Left lung (tissue), 14 donors: ENCODE measurements at places on chromosomes 1 and 21.

DNA sequence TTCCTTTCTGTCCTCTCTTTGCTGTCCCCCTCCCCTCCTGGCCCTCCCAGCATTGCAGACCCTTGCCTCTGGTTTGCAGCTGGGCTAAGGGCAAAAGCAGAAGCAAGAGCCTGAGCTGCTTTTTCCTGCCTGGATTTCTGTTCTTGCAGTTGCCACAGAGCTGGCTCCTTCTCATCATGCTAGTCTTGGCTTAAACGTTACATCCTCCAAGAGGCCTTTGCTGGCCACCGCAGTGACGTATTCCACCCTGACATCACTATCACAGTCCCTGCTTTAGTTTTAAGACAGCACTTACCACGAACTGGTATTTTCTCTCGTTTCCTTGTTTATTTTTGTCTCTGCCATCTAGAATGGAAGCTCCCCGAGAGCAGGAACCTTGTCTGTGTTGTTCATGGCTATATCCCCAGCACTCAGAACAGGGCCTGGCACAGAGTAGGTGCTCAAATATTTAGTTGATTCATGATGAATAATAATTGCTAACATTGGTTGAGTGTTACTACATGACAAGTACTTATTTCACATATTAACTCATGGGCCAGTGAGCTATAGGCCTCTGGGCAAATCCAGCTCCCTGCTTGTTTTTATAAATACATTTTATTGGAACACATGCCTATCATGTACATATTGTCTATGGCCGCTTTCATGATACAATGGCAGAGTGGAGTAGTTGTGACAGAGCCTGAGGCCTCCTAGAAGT lies 13.2 kb upstream of the CSF1 start:
- no peak for DNase-seq
- H3K36me3 ChIP-seq: no peaks in the 10 kb centered on the region
- no peaks in the 10 kb centered on the region for H3K4me1 ChIP-seq

GRCh38 chr21:39694750-39695149 lies 50.2 kb upstream of the IGSF5 start:
- no peaks in the 10 kb centered on the region for H3K4me1 ChIP-seq
- peaks cover 5% of the 10 kb centered on the region for H3K27me3 ChIP-seq
- no peak overlapping the region for H3K27ac ChIP-seq

GRCh38 chr1:230824919-230825721 lies 43.2 kb downstream of the C1orf198 start:
- H3K36me3 ChIP-seq: no peaks in the 10 kb centered on the region
- no peak overlapping the region for H3K27ac ChIP-seq
- no peaks in the 10 kb centered on the region for H3K27me3 ChIP-seq
- DNase-seq: no peak

- no peak overlapping the region for H3K27ac ChIP-seq
- no peaks in the 10 kb centered on the region for H3K36me3 ChIP-seq
- no peaks in the 10 kb centered on the region for H3K27me3 ChIP-seq
- no peak overlapping the region for H3K4me3 ChIP-seq
These were observed 105.9 kb downstream of the ETS2 start for GRCh38 chr21:38911484-38912101.

GRCh38 chr1:160208557-160209320 lies 3.6 kb downstream of the PEA15 start:
- no peaks in the 10 kb centered on the region for H3K27me3 ChIP-seq
- peaks cover 55% of the 10 kb centered on the region for H3K36me3 ChIP-seq
- peak overlapping the region; percentile 88 for H3K27ac ChIP-seq
- no peak for DNase-seq
- no peak overlapping the region for H3K4me3 ChIP-seq

DNA sequence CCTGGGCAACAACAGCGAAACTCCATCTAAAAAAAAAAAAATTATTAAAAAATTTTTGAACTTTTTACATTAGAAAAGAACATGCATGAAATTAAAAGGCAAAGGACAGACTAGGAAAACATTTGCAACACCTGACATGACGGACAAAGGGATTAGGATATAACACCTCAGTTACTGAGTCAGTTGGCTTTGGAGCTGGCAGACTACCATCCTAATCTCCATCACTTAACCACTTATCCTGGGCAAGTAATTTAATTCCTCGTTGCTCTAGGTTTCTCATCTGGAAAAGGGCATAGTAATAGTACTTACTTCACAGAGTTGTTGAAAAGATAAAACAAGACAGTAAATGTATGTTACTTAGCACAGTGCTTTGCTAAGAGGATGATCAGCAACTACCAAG lies 11.9 kb downstream of the HECTD3 start:
- no peak overlapping the region for H3K4me3 ChIP-seq
- H3K36me3 ChIP-seq: no peaks in the 10 kb centered on the region
- H3K27me3 ChIP-seq: no peaks in the 10 kb centered on the region
- H3K4me1 ChIP-seq: no peaks in the 10 kb centered on the region
- H3K27ac ChIP-seq: no peak overlapping the region

DNA sequence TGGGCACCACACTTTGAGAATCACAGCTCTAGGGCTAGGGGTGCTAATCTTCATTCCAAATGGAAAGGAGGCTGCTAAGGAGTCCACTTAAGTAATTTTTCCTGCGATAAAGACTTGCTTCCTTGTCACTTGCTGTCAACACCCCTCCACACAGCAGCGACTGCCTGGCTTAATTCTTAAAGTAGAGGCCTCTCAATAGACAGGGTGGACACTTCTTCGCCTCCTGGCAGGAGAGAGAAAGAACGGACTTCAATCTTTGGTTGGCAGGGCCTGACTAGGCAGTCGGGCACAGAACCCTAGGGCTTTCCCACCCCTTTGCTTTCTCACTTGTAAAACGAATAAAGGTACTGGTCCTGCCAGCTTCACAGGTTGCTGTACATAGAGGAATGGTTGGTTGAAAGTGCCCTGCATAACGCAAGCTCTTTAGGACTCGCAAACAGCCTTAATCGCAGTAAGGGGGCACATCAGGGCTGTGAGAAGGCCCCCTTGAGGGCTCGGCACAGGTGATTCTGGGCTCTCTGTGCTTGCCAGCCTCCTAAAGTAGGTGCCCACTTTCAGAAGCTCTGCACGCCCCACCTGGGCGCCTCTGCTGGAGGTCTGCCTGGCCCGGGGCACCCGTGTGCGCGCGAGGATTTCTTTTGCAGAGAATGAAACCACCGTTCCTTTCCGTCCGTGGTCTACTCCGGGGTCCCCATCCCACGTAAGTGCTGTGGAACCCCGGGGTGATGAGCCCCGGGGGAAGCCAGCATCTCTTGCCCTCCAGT lies 47.6 kb upstream of the CD34 start:
- no peaks in the 10 kb centered on the region for H3K27me3 ChIP-seq
- H3K36me3 ChIP-seq: no peaks in the 10 kb centered on the region
- peaks cover 12% of the 10 kb centered on the region for H3K4me1 ChIP-seq
- no peak for DNase-seq

- no peak for DNase-seq
- H3K4me1 ChIP-seq: no peaks in the 10 kb centered on the region
- no peak overlapping the region for H3K4me3 ChIP-seq
- H3K36me3 ChIP-seq: no peaks in the 10 kb centered on the region
- no peak overlapping the region for H3K27ac ChIP-seq
These were observed 6.2 kb downstream of the ERO1B start for GRCh38 chr1:236275586-236275985.

DNA sequence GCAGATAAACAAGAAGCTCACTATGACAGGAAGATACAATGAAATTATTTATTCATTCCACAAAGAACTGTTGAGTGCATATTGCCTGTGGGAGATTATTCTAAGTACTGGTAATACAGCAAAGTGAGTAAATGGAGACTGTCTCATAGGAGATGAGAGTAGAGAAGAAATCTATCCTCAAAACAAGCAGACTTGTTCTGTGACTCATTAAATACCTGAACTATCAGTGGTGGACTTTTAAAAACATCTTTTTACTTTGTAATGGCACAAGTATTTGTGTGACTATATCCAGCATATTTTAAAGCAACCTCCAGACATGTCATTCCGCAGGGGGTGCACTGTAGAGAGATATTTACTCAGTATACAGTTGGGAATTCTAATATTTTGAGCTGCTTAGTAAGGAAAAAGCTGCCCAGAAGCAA lies 259.2 kb downstream of the FMN2 start:
- no peak for DNase-seq
- H3K36me3 ChIP-seq: no peaks in the 10 kb centered on the region
- H3K4me1 ChIP-seq: no peaks in the 10 kb centered on the region
- H3K27me3 ChIP-seq: no peaks in the 10 kb centered on the region
- H3K27ac ChIP-seq: no peak overlapping the region

DNA sequence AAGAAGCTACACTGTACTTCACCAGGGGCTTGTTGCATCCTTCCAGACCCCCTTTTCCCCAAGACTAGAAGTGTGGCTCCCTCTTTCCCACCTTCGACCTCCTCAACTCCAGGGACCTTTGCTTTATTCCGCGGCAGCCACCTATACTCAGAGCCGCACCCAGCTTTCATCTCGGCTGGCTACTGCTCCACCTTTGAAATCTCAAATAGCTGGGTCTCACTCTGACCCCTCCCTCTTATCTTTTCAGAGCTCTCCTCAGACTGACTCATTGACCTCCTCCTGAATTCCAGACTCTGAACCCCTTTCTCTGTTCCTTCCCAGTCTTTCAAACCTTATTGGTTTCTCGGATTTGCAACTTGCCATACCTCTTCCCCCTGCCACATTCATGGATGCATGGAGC lies 144.7 kb upstream of the JUN start:
- no peaks in the 10 kb centered on the region for H3K27me3 ChIP-seq
- DNase-seq: no peak
- H3K4me1 ChIP-seq: peaks cover 6% of the 10 kb centered on the region
- H3K4me3 ChIP-seq: no peak overlapping the region
- no peak overlapping the region for H3K27ac ChIP-seq

GRCh38 chr1:202016022-202016810 lies 5.8 kb downstream of the ELF3 start:
- H3K27me3 ChIP-seq: peaks cover 13% of the 10 kb centered on the region
- H3K4me1 ChIP-seq: no peaks in the 10 kb centered on the region
- no peak overlapping the region for H3K27ac ChIP-seq

DNA sequence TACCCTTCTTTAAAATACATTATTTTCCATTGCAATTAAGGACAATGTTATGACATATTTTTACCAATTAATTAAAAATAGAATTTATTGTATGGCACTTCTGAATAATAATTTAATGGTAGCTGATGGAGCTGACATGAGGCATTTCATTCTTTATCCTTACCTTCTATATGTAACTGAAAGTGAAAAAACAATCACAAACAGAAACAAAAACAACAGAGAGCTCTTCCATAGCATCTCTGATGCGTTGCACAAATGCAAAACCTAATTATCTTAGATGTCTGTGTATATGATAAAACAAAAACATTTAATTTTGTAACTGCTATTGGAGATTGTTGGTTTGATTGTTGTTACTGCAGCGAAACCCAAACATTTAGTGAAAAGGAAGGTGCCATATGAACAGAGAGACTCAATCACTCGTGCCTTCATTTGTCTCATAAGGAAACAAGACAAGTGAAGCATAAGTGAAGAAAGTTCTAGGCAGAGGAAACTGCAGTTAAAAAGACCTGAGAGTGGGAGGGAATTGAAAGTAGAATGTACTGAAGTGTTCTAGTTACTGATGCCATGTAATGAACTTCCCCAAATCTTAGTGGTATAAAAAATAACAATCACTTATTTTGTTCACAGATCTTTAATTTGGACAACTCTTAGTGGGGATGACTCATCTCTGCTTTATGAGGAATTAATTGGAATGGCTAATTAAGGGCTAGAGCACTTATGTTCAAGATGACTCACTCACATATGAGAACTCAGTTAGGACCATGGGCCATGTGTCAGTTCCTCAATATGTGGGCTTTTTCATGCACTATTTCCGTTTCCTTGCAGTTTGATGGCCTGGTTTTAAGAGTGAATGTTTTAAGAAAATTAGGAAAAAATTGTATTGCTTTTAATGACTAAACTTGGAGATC lies 245.0 kb upstream of the OLFM3 start:
- no peaks in the 10 kb centered on the region for H3K27me3 ChIP-seq
- H3K4me1 ChIP-seq: no peaks in the 10 kb centered on the region
- no peak for DNase-seq
- no peaks in the 10 kb centered on the region for H3K36me3 ChIP-seq
- H3K27ac ChIP-seq: no peak overlapping the region

- no peaks in the 10 kb centered on the region for H3K27me3 ChIP-seq
- H3K27ac ChIP-seq: no peak overlapping the region
- H3K4me3 ChIP-seq: no peak overlapping the region
- H3K36me3 ChIP-seq: peaks cover 2% of the 10 kb centered on the region
- no peak for DNase-seq
These were observed 133.2 kb downstream of the DISP1 start for GRCh38 chr1:222948079-222948478.

GRCh38 chr1:154418923-154419619 lies 13.9 kb downstream of the IL6R start:
- H3K36me3 ChIP-seq: peaks cover 7% of the 10 kb centered on the region
- H3K27ac ChIP-seq: peak overlapping the region; percentile 90
- peaks cover 99% of the 10 kb centered on the region for H3K4me1 ChIP-seq
- no peak overlapping the region for H3K4me3 ChIP-seq

DNA sequence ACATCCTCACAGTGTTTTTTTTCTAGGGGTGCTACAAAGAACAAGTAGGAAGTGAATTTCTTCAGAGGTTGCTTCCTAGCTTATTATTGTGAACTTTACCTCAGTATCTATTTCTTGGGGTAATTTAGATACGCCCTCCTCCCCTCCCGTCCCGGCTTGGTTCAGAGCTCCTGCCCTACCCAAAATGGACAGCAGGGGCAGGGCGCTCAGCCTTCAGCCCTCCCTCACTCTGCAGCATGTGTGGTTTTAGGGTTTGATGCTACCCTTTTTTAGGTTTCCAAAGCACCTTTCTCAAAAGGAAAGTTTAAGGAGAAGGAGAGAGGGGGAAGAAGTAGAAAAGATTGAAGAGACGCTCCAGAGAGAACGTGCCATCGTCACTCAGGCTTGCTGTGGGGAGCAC lies 16.9 kb upstream of the POGK start:
- H3K27me3 ChIP-seq: no peaks in the 10 kb centered on the region
- H3K4me1 ChIP-seq: no peaks in the 10 kb centered on the region
- H3K4me3 ChIP-seq: no peak overlapping the region
- no peaks in the 10 kb centered on the region for H3K36me3 ChIP-seq

DNA sequence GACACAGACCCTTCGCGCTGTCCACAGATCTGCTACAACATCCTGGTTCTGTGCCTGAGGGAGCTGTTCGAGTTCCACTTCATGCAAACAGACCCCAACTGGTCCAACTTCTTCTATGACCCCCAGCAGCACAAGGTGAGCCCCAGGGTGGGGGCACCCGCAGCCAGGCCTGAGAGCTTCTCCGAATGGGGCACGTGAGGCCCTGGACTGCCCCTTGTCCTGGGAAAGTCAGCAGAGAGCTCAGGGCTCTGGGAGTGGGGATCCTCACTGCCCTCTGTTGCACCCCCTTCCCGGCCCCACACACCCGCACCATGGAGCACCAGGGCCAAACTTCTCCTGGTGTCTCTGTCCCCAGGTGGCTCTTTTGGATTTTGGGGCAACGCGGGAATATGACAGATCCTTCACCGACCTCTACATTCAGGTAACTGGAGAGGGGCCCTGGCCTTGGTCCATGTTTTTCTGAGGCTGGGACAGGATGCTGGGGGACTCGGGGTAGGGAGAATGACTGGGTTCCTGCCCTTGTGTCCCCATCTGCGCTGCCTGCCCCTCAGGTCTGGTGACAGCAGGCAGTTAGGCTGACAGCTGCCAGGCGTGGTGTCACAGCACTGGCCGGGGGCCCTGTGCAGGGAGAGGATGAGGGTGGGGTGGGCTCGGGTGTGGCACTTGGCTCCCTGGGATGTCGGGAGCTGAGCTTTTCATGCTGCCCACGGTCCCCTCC lies 44.6 kb downstream of the COQ8A start:
- peaks cover 63% of the 10 kb centered on the region for H3K36me3 ChIP-seq
- H3K27me3 ChIP-seq: no peaks in the 10 kb centered on the region
- H3K4me3 ChIP-seq: no peak overlapping the region
- no peak for DNase-seq
- no peak overlapping the region for H3K27ac ChIP-seq
- peaks cover 28% of the 10 kb centered on the region for H3K4me1 ChIP-seq
